ENCODE measurements at places on chromosomes 7 and 10.

DNA sequence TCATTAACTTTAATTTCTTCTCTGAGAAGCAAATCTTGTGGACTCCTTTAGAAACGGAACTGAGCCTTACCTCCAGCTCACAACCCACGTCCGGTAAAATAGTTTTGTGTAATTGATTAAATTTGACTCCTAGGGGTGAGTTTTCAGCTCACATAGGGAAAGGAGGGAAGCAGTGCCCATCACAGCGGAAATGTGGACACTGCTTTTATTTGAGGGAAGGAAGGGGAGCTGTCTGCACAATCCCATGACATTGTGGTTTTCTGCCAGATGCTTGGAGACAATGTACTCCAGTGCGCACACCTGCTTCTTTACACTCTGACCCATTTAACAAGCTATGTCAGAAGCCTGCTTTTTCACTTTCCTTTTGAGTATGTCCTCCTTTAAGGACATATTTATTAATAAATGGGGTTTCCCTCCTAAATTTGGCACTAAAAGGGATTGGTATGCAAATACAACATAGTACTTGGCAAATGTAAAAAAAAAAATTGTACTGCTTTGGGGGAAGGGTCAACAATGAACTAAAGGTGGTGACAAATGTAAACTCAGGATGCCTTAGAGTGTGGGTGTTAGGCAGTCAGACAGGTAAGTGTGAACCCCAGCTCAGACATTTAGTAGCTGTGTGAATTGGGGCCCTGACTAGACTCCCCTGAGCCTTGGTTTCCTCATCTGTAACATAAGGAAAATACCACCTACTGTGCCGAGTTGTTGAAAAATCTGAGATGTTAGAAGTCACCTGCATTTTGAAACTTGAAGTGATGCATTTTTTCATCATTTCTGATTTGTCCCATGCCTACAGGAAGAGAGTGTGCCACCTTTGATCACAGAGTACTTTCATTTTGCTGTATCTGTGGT lies 90.2 kb upstream of the KLF6 start:
- DNase-seq, result no peak

GRCh38 chr7:127252778-127253280 lies at the start of gene GRM8:
Gene GRM8 (minus strand): TSS chr7:127252941.
- peak; percentile 72 for DNase-seq

GRCh38 chr7:108012499-108013430 lies 9.8 kb upstream of the LAMB1 start:
- no peak for DNase-seq

- DNase-seq, result no peak
These were observed 25.0 kb downstream of the IGF2BP3 start for GRCh38 chr7:23445326-23445725.

GRCh38 chr7:39071116-39071515 lies 93.4 kb downstream of the POU6F2 start:
- no peak for DNase-seq

GRCh38 chr10:32070645-32071044 lies 14.4 kb upstream of the KIF5B start:
- DNase-seq, result no peak

GRCh38 chr7:17279061-17279460 lies 19.4 kb upstream of the AHR start:
- DNase-seq, result no peak

GRCh38 chr10:93697207-93697606 lies 5.2 kb downstream of the FRA10AC1 start:
- DNase-seq, result no peak

GRCh38 chr7:115600207-115600606 lies 430.4 kb downstream of the TFEC start:
- no peak for DNase-seq

GRCh38 chr10:108465871-108466641 lies 1301.5 kb upstream of the SORCS1 start:
- DNase-seq, result peak; percentile 50

GRCh38 chr10:103490986-103491314 lies 2.6 kb upstream of the NEURL1 start:
- no peak for DNase-seq

DNA sequence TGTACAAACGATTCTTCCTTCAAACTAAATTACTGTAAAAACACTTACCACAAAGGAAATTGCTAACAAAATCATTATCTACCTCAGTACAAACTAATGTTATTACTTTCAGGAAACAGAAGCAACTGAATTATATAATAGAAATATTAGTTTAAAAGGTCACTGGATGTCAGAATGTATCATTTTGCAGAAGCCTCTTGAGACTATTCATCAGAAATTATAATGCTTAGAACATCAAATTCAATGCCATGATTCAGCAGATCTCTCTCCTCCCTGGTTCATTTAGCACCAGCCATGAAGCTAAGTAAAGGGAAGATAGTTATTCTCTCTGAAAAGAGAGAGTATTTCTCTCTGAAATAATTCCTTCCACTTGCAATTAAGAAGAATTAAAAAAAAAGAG lies 223.3 kb downstream of the IMMP2L start:
- DNase-seq, result no peak

Measured in left cardiac atrium (tissue), 4 donors.